ENCODE measurements at places on chromosomes 7 and 10.

DNA sequence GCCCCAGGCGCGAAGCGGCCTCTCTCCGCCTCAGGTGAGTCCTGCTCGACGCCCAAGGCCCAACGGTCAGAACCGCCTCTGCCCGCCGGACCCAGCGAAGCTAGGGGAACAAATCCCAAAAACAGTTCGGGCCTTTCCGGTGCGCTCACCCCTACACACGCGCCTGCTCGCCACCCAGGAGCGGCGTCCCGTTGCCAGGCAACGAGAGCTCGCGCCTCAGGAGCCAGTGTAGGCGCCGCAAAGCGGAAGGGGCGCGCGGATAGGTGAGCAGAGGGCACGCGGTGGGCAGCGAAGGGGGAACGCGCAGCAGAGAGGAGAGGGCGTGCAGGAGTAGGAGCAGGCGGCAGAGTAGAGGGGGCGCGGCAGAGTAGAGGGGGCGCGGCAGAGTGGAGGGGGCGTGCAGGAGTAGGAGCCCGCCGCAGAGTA lies at the start of the genes DYDC1 and DYDC2:
TSS of gene DYDC1 (minus strand) at position 193 of the 426 bp plus-strand sequence. CDS start 4,154 bp downstream, outside the sequence.
TSS of gene DYDC2 (plus strand) at position 219 of the 426 bp plus-strand sequence. CDS start 5,663 bp downstream, outside the sequence.
- peak; percentile 68 for DNase-seq

GRCh38 chr7:64758151-64758550 lies 36.1 kb upstream of the ZNF138 start:
- no peak for DNase-seq

DNA sequence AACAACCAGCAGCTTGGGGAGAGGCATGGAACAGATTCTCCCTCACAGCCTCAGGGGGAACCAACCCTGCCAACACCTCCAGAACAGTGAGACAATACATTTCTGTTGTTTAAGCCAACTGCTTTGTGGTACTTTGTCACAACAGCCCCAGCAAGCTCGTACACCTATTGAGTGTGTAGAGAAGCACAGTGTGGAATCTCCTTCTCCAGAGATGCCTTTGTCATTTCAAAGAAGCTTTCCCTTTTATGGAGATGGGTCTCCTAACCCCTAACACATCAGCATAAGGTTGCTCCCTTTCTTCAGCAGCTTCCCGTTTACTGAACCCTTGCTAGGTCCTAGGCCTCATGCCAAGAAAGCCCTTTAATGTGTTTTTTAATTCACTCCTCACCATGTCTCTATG lies 60.7 kb upstream of the AGK start:
- DNase-seq, result no peak

- DNase-seq, result peak; percentile 37
These were observed 4.3 kb downstream of the ELFN1 start for GRCh38 chr7:1674161-1675035.

DNA sequence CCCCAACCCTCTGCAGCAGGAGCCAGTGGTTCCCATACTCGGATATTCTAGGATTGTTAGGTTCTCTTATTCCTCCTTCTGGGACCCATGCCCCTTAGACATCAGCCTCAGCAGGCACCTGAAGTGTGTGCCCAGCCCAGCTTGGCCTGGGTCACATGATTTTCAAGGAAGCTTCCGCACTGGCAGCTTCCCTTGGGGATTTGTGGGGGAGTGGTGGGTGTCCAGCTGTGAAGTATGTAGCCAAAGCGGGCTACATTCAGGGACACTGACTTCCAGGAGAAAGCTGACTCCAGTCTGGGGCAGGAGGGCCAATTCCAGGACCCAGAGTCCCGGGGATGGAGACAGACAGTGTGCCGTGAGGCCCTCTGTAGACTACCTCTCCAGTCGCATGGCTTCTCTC lies 1.3 kb downstream of the LDB1 start:
- no peak for DNase-seq

DNA sequence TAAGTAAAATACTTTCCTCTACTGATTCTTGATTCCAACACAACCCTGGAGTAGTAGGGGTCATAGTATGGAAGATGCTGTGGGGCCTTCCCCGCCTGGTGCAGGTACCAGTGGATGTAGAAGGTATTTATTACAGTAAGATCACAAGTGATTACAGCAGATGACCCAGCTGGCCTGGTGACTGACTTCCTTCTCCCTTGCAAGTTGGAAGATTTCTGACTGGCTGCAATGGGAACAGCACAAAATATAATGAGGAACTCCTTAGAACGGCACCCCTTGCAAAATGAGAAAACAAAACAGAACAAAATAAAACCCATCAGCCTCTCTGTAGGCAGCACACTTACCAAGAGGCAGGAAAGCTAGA lies 61.7 kb upstream of the TARP start:
- DNase-seq, result no peak

DNA sequence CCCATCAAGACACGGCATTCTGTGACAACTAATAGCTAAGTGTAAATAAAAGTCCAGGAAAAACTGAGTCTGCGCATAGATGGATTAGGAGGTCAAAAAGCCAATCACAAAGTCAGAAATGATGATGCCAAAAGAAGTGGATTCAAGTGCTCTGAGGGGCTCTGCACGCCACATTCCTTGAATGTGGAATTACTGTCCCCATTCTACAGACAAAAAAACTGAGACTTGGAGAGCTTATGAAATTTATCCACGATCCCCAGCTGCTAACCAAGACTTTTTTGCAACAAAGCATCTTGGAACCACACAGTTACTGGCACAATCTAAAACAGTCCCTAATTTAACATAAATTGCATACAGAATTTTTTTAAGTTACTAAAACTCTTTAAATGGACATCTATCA lies 49.6 kb upstream of the SLIT1 start:
- DNase-seq, result no peak

DNA sequence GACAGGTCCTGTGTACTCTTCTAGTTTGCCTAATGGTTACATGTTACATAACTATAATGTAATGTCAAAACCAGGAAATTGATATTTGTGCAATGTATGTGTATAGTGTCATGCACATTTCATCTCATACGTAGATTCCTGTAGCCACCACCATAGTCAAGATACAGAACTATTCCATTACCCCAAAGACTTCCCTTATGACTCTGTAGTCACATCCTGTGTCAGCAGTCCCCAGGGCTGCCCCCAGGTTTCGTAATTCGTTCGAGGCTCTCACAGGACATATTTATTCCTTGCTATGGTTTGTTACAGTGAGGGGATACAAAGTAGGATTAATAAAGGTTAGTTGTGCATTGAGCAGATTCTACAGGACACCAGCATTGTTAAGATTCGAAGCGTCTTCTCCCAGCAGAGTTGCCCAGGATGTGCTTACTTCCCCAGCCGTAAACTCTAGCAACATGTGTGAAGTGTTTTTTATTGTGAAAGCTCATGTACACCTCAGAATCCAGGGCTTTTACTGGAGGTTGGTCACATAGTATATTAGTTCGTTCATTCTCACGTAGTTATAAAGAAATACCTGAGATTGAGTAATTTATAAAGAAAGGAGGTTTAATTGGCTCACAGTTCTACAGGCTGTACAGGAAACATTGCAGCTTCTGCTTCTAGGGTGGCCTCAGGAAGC lies 18.6 kb downstream of the RABGEF1 start:
- no peak for DNase-seq

DNA sequence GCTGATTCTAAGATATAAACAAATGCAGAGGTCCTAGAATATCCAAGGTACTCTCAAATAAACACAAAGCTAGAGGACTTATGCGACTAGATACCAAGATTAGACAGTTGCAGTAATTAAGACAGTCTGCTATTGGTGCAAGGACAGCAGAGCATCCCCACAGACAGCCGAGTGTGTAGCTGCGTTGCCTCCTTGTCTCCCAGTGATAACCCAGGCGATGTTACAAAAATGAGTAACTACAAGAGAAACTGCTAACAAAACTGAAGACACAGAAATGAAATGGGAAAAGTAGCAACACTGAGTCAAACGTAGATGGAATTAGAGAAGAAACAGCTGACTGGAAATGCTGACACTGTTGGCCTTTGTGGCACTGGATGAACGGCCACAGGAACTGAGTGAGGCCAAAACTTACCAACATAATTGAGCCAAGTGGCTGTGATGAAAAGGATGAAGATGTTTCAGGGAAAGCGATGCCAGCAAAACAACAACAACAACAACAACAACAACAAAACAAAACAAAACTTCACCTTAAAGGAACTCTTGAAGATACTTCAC lies 54.3 kb downstream of the BAIAP2L1 start:
- DNase-seq, result no peak

All from left forelimb (tissue), 1 donor.